ENCODE measurements at places on chromosomes 2 and 18. TPM values are rescaled to one million over a fixed set of nuclear protein-coding genes. Genes with fewer than 3 reads are reported as not detected.

GRCh38 chr2:115779085-115779632, 1336.7 kb downstream of the DPP10 start:
- DNase-seq, result no peak

- no peak for DNase-seq
These were observed 191.1 kb downstream of the STK39 start for GRCh38 chr2:168056242-168056787.

GRCh38 chr18:79899609-79900445, 51.6 kb downstream of the SLC66A2 start:
- no peak for DNase-seq

DNA sequence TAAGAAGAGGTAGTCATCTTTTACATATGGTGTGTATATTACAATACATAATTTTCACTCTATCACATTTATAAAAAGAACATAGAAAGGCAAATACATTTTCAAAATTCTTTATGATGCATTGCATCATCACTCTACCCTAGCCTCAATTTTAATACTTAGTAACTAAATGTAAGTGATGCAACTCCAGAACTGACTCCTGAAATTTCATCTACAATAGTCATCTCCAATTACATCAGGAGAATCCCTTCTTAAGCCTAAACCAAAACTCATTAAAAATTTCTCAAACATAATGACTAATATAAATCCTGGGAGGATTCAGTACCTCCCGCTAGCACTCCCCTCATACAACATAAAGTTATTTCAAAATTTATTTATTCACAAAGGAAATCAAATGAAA, 15.9 kb downstream of the TMX3 start:
- DNase-seq, result no peak

DNA sequence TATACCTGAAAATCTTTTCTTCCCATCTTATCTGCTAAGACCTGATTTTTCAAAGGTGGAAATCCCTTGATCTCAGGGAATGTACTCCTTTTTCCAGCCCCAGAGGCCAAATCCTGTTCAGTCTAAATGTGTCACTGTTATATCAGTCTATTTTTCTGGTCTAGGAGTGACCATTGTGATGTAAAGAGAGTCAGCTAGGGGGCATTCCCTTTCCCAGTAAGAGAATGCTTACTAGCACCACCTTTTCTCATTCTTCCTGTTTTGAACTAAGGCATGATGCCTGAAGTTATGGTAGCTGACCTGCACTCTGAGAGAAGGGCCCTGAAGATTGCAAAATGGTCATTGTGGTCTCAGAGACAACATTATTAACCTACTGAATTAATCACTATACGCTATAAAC, 124.1 kb upstream of the XIRP2 start:
- no peak for DNase-seq

DNA sequence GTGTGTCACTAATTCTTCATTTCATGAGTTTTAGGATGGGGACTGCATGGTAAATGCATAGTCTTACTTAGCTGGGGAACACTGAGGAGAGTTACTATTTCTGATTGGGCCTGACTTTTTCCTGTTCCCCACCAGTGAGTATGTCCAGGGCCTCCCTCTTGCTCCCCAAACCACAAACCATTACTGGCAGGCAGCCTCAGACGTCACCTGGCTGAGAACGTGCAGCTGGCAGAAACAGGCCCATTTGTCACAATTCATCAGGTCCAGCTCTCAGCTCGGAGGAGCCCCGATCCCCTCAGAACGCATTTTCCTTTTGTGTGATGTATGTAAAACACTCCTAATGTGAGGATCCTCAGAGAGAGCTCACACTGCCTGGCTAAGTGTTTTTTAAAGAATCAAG, 71.7 kb upstream of the SIX3 start:
- DNase-seq, result no peak

- DNase-seq, result no peak
These were observed 255.3 kb downstream of the NR4A2 start for GRCh38 chr2:156077041-156077742.

GRCh38 chr2:45554073-45554741, 56.9 kb downstream of the SRBD1 start:
- no peak for DNase-seq

- DNase-seq, result no peak
These were observed 976.8 kb downstream of the TMEM182 start for GRCh38 chr2:103738606-103739005.

DNA sequence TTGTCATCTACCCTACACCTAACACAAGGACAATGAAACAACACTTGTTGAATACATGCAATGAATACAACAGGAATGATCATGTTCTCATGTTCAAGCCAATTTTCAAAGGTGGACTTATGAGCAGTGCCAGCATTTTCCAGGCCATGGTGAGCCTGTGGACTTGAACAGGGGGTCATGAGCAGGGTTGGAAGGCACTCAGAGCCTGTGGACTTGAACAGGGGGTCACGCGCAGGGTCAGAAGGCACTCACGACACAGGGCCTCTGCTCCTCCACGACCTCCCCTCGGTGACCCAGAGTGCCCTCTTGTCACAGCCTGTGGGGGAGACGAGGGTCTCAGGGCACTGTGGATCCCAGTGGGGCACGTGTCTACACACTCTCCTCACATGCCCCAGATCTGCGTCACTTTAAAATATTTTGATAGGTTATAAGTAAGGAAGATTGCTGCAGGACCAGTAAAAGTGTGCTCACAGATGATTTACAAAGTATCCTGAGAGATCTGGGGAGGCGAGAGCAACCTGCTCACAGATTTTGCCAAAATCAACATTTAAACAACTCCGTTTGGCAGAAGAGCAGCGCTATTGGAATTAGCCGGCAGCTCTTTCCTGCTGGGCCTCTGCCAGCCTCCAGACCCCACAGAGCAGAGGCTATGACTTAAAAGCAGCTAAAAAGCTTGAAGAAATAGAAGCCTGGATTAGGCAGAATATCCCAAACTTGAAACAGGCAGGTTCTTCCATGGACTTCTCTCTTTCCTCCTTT, 121.9 kb downstream of the TMEM18 start:
- DNase-seq, result no peak

- DNase-seq, result no peak
These were observed 8.4 kb upstream of the KCNG2 start for GRCh38 chr18:79789091-79789891.

GRCh38 chr18:33924576-33924975, 300.1 kb downstream of the NOL4 start:
- no peak for DNase-seq

GRCh38 chr2:8364668-8365067, 317.2 kb upstream of the ID2 start:
- DNase-seq, result no peak

DNA sequence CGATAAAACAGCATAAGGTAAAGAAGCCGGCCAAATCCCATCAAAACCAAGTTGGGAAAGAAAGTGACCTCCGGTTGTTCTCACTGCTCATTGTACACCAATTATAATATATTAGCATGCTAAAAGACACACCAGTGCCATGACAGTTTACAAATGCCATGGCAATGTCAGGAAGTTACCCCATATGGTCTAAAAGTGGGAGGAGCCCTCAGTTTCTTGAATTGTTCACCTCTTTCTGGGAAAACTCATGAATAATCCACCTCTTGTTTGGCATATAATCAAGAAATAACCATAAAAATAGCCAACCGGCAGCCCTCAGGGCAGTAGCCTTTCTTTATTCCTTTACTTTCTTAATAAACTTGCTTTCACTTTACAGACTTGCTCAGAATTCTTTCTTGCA, 544.9 kb upstream of the SETBP1 start:
- DNase-seq, result no peak

GRCh38 chr2:3675687-3676086, 17.7 kb downstream of the ALLC start:
- no peak for DNase-seq

GRCh38 chr2:187774551-187775071, 220.4 kb upstream of the TFPI start:
- no peak for DNase-seq

- DNase-seq, result no peak
These were observed 78.3 kb downstream of the TTC32 start for GRCh38 chr2:19823507-19823906.

DNA sequence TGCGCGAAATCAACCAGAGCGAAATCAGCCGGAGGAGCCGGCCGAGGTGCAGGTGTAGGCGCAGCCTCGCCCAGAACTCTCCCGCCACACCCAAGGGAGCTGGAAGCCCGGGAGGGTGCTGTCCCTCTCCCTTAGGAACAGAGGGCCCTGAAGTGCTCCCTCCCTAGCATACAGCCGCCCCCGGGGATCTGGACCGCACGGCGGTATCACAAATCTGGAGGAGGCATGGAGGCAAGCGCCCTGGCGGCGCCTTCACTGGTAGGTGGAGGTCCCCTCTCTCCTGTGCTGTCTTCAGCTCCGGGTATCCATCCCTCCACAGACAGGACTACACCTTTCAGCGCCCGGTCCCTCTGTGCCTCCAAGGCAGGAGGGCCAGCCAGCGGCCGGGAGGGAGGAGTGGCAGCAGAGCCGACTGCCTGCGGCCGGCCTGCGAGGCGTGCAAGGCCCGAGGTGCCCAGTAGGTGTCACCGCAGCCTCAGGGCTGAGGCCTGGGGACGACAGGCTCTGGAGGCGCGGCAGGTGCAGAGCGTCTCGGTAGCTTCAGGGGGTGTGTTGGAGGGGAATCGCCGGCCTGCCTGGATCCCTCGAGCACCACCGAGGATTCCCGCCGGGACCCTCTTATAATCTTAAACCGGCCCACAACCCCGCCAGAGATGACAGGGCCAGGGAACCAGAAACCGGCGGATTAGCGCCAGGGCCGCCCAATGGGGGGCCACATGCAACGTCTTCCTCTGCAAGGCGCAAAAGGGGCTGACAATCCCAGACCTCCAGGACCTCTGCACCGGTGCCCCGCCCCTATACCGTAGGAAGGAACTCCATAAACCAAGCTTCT, 2.8 kb downstream of the IHH start:
- peak; percentile 76 for DNase-seq

DNA sequence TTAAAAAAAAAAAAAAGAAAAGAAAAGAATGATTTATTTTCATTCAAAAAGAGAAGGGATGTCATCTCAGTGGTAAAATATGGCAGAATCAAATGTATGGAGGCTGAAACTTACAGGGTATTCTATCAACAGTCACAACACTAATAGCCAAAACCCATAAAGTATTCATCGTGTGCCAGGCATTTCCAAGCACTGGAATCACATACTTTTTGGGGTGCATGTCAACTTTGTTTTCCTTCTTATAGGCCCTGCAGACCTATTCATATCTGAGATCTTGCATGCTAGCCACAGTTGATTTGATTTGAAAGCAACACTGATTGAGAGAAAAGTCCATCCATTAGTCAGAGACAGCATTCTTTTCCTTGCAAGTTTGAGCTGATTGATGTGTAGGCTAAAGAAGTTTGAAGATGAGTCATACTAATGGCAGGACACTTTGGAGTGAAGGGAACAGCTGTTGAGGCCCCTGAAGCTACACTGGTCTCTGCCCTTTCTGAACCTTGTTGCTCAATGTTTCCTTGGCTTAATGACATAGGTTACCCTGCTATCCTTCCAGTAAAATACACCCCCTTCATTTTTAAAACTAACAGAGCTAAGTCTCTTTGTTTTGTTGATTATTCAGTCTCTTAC, 22.0 kb downstream of the KATNAL2 start:
- DNase-seq, result no peak

DNA sequence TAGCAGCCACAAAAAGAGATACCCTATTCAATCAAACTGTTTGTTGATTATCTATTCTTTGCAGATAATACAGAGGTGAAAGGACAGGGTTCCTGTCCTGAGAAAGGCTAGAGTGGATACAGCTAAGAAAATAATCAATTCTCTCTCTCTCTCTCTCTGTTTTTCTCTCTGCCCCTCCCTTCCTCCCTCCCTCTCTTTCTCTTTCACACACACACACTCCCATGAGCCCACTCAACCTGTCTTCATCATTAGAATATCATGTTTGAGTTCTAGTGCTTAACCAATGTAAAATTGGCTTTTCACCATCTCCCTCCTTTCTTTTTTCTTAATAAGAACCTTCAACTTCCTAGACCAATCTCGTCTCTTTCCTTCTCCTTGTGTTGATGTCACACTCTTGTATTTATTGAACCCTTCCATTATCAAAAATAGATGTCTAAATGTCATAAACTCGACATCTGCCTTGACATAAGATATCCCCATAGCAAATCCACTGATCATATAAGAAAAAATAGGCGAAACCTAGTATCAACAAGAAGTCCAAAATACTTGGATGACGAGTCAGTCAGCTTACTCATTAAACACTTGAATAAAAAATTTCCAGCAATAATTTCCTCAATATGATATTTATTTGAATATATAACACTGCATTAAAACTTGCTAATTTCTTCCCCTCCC, 42.8 kb upstream of the CYTIP start:
- DNase-seq, result no peak

- DNase-seq, result no peak
These were observed 87.8 kb downstream of the UPP2 start for GRCh38 chr2:158189526-158189925.

DNA sequence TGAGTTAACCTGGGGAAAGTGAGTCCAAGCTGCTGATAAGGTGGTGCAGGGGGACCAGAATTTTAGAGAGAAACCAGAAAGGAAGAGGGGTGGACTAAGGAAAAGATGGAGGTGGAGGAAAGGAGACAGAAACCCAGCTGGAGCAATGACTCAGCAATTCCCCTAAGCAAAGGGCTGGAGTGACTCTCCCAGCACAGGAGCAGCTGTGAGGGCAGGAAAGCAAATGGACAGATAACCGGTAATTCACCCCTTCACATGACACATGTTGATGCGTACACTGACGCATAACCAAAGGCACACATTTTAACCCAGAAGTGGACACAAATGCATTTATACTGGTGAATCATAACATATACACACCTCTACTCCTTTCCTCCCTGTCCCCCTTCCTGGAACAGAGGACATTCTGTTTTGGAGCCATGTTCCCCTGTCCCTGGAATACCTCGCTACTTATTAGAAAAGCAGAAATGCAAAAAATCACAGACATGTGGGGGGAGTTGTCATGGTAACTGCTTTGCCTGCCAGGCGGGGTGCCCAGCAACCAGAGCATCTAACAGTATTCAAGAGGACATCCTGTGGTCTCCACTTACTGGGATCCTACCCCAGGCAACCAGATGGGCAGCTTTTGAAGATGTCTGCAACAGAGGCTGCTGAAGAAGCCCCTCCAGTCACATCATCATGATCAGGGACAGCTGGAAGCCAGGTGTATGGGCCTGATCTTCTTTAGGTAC, 4.7 kb downstream of the CDK5R2 start:
- DNase-seq, result no peak

GRCh38 chr2:5695654-5696403, 3.6 kb downstream of the SOX11 start:
- no peak for DNase-seq

- DNase-seq, result no peak
These were observed 54.7 kb downstream of the SCN9A start for GRCh38 chr2:166321076-166321475.

- no peak for DNase-seq
These were observed 151.6 kb downstream of the CAPN13 start for GRCh38 chr2:30655660-30656059.

NXPH2 gene
- total RNA-seq, result not detected

ALKAL2 gene
- total RNA-seq, result 0.80 TPM

GTF2A1L gene
- total RNA-seq, result not detected

KIF1A gene
- total RNA-seq, result 51.5 TPM

PDE11A gene
- 0.56 TPM for total RNA-seq

FOSL2 gene
- total RNA-seq, result 66.6 TPM

CRYGD gene
- not detected for total RNA-seq

PLCD4 gene
- total RNA-seq, result 0.73 TPM

FEV gene
- total RNA-seq, result not detected

ABHD1 gene
- 3.2 TPM for total RNA-seq

UCN gene
- 1.2 TPM for total RNA-seq

SNTG2 gene
- total RNA-seq, result 2.9 TPM

All from left cardiac atrium (tissue), 4 donors.